B cell (primary cell): ENCODE measurements at places on chromosomes 11 and 22. TPM values are rescaled to one million over a fixed set of nuclear protein-coding genes. Genes with fewer than 3 reads are reported as not detected.

- no peak for DNase-seq
- no peaks in the 10 kb centered on the region for H3K4me1 ChIP-seq
- no peak overlapping the region for H3K4me3 ChIP-seq
- peaks cover 87% of the 10 kb centered on the region for H3K36me3 ChIP-seq
- H3K27me3 ChIP-seq, result no peaks in the 10 kb centered on the region
Observed at GRCh38 chr22:42595434-42595833, 19.2 kb downstream of the POLDIP3 start.

DNA sequence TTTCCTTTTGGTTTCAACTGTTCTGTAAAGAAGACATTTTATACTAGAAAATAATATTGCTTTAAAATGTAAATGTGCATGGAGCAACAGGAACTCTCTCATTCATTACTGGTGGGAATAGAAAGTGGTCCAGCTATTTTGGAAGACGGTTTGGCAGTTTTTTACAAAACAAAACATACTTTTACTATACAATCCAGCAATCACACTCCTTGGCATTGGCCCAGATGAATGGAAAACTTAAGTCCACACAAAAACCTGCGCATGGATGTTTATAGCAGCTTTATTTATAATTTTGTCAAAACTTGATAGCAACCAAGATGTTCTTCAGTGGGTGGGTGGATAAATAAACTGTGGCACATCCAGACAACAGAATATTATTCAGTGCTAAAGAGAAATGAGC, 49.9 kb upstream of the SEPTIN5 start:
- H3K27me3 ChIP-seq, result no peaks in the 10 kb centered on the region
- DNase-seq, result no peak
- H3K4me1 ChIP-seq, result no peaks in the 10 kb centered on the region
- no peak overlapping the region for H3K27ac ChIP-seq
- no peak overlapping the region for H3K4me3 ChIP-seq

KDM4E gene
- total RNA-seq, result not detected in 2 replicates

- H3K4me3 ChIP-seq, result no peak overlapping the region
- no peak overlapping the region for H3K27ac ChIP-seq
- DNase-seq, result no peak
- H3K27me3 ChIP-seq, result no peaks in the 10 kb centered on the region
Observed at GRCh38 chr11:34331329-34331728, 26.5 kb downstream of the ABTB2 start.

DNA sequence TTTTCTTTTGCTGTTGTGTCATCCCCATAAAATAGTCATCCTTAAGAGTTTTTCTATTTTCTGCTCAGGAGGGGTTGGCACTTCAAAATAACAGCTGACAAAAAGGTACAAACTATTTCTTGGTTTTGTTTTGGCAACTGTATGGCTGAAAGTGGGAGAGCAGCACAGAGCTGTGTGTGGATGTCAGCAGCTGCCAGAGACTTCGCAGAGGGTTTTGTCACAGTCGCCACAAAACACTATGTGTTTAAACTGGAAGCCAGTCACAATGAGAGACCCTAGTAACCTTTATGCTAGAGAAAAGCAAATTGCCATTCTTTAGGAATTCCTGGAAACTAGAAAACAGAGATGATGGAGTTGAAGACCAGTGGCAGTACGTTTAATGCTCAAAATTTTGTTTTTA, 189.6 kb upstream of the CCDC90B start:
- H3K4me3 ChIP-seq, result no peak overlapping the region
- DNase-seq, result no peak
- no peaks in the 10 kb centered on the region for H3K36me3 ChIP-seq
- H3K27me3 ChIP-seq, result no peaks in the 10 kb centered on the region
- H3K4me1 ChIP-seq, result no peaks in the 10 kb centered on the region

TRPC6 gene
- total RNA-seq, result not detected in 2 replicates
